ENCODE measurements at places on chromosomes 11 and 22. TPM values are rescaled to one million over a fixed set of nuclear protein-coding genes. Genes with fewer than 3 reads are reported as not detected.

The GALNT18 gene
- 3.5 TPM for total RNA-seq

The C11orf87 gene
- not detected for total RNA-seq

The PGA5 gene
- total RNA-seq: not detected

The CRYBB2 gene
- 1.6 TPM for total RNA-seq

The RNF214 gene
- 32.2 TPM for total RNA-seq

GRCh38 chr11:118639899-118640298, 32.5 kb downstream of the PHLDB1 start:
- no peaks in the 10 kb centered on the region for H3K36me3 ChIP-seq
- DNase-seq: no peak
- no peaks in the 10 kb centered on the region for H3K4me1 ChIP-seq
- H3K27ac ChIP-seq: no peak overlapping the region
- H3K27me3 ChIP-seq: no peaks in the 10 kb centered on the region

- no peaks in the 10 kb centered on the region for H3K27me3 ChIP-seq
- no peaks in the 10 kb centered on the region for H3K36me3 ChIP-seq
- no peaks in the 10 kb centered on the region for H3K4me1 ChIP-seq
- no peak overlapping the region for H3K4me3 ChIP-seq
- no peak for DNase-seq
Observed at GRCh38 chr22:40485813-40486667, 115.6 kb downstream of the SGSM3 start.

GRCh38 chr11:130211144-130211543, 51.6 kb downstream of the ST14 start:
- no peaks in the 10 kb centered on the region for H3K4me1 ChIP-seq
- H3K4me3 ChIP-seq: no peak overlapping the region
- no peaks in the 10 kb centered on the region for H3K27me3 ChIP-seq

GRCh38 chr11:50080256-50080655, 47.6 kb downstream of the OR4C45 start:
- H3K27ac ChIP-seq: no peak overlapping the region
- no peaks in the 10 kb centered on the region for H3K4me1 ChIP-seq
- H3K4me3 ChIP-seq: no peak overlapping the region
- H3K36me3 ChIP-seq: no peaks in the 10 kb centered on the region
- no peak for DNase-seq

- H3K36me3 ChIP-seq: no peaks in the 10 kb centered on the region
- H3K27me3 ChIP-seq: no peaks in the 10 kb centered on the region
- DNase-seq: no peak
- no peak overlapping the region for H3K27ac ChIP-seq
- peaks cover 8% of the 10 kb centered on the region for H3K4me1 ChIP-seq
Observed at GRCh38 chr11:57205041-57205641, 23.4 kb downstream of the LRRC55 start.
